ENCODE measurements at places on chromosomes 5 and 9.

GRCh38 chr9:34665067-34665380 lies 2.6 kb upstream of the CCL27 start:
- DNase-seq, result no peak

DNA sequence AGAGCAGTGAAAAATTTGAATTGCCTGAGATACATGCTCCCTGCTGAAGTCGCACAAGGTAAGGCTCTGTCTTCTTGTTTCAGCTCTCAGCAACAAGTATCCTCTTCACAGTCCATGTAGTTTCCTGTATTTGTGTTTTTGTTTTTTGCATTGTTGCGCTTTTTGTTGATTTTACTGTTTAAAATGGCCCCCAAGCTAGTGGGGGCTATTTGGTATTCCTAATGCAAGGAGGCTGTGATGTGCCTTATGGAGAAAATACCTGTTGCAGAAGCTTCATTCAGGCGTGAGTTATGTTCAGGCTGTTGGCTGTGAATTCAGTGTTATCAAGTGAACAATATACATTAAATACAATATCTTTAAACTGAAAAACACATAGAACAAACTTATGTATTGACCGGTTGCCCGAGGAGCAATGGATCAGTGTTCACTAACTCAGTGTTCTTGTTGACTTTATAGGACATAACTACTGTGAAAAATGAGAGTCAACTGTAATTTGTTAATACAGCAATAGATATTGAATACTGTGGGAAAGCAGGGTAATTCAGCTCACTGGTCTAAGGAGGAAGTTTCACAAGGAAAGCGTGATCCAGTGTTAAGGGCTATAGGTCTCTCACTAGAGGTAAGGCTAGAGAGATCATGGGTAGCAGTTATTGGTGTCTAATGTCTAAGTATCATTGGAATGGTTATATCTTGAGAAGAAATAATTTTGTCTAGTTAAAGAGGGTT lies 150.5 kb downstream of the GCNT1 start:
- no peak for DNase-seq

DNA sequence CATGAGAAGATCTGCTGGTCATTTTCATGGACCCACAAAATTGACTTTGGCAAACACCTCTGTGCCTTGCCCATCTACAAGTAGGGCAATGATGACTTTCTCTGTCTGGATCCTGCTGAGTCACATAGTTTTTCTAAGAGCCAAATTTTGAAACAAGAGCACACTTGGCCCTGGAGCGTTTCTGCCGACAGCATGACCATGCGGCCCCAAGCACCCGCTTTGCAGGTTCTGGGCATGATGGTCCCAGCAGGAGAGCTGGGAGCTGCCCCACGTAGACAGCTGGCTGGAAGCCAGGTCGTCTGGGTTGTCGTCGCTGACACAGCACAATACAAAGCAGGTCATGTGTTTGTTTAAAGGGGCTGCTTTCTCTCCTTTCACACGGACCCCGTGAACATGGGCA lies 159.8 kb downstream of the SYK start:
- DNase-seq, result no peak

- no peak for DNase-seq
Observed at GRCh38 chr5:146656703-146657102, 140.7 kb upstream of the GPR151 start.

DNA sequence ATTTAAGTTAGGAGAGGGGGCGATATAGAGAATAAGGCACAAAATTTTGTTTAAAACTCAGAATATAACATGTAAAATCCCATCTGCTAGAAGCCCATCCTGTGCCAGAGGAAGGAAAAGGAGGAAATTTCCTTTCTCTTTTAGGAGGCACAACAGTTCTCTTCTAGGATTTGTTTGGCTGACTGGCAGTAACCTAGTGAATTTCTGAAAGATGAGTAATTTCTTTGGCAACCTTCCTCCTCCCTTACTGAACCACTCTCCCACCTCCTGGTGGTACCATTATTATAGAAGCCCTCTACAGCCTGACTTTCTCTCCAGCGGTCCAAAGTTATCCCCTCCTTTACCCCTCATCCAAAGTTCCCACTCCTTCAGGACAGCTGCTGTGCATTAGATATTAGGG lies 18.3 kb downstream of the MOCS2 start:
- DNase-seq, result peak; percentile 26

- no peak for DNase-seq
Observed at GRCh38 chr5:122444411-122444810, 132.4 kb downstream of the SNCAIP start.

- peak; percentile 28 for DNase-seq
Observed at GRCh38 chr5:141040093-141040770, 10.9 kb upstream of the PCDHB1 start.

GRCh38 chr9:84368601-84369000 lies 28.0 kb upstream of the SLC28A3 start:
- DNase-seq, result no peak

- no peak for DNase-seq
Observed at GRCh38 chr9:78213712-78214111, 22.2 kb upstream of the CEP78 start.

DNA sequence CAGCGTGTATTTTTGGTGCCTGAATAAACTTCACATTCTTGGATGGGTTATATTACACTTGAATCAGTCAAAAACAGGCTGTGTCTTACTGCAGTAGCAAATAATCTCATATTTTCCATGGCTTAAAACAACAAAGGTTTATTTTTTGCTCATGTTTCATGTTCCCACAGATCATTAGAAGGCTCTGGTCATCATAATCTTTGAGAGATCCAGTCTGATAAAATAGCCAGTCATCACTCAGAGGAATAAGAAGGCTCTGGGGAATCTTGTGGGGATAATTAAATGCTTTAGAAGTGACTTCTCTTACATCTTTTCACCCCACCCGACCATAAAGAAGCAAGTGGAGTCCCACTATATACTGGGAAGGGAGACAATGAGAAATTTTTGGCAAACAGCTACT lies 417.7 kb downstream of the PSAT1 start:
- DNase-seq, result no peak

DNA sequence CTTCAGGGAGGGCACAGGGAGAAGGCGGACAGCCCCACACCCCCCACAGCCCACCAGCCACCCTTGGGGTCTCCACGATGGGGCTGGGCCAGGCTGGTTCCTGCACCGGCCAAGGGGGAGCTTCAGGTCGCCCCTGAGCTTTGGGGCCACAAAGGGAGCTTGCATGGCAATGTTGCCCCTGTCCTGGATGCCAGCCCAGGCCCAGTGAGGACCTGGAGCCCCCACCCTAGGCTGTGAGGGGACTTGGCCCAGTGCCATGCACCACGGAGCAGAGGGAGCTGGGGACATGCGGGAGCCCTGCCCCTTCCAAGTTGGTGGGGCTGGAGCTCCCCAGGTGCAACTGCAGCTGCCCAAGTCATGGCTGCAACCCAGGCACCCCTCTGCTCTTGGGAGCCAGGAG lies 18.4 kb downstream of the TMEM38B start:
- DNase-seq, result no peak

DNA sequence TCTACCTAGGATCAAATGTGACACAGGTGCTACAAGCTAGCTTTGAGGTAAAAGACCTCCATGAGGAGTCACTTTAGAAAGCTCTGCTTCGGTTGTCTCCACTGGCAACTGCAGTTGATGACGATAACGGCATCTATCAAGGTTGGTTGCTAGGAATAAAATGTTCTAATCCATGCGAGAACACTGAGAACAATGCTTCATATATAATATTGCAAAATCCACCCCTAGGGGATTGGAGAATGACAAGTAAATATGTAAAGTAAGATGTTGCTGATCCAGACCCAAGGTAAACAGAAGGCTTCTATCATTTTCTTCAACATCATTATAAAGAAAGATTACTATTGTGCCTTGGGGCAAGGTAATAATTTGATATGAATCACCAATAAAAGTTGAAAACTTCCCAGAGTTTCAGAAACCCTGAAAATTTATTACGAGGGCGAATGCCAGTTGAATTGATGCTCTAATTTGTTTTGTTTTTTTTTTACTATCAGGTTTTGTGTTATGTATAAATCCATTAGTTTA lies 1003.4 kb downstream of the CDH18 start:
- no peak for DNase-seq

DNA sequence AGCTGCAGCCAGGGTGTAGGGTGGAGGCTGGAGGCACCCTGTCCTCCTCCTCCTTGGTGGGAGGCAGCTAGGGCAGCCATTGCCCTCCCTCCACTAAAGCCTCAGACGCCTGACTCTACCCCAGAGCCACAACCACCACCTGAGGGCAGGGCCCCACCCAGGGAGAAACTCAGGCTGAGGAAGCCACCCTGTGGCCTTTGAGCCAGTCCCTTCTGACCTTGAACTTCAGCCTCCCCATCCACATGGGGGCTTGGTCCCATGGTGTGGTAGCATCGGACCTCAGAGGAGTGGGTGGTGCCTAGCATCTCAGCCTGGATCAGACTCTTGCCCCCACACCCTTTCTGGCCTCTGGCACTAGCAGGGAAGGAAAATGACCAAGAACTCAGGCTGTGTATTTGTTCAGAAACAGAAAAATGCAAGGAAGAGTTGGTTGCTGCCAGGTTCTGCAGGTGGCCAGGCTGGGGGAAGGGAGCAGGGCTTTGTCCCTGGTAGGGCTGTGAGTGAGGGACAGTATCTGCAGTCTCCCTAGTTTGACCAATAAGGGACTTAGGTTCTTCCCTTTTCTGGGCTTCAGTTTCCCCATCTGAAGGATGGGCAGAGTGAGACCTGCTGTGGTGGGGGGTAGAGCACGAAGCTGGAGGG lies 3.2 kb downstream of the DAB2IP start:
- no peak for DNase-seq

- DNase-seq, result no peak
Observed at GRCh38 chr5:51621156-51621555, 237.9 kb downstream of the ISL1 start.

DNA sequence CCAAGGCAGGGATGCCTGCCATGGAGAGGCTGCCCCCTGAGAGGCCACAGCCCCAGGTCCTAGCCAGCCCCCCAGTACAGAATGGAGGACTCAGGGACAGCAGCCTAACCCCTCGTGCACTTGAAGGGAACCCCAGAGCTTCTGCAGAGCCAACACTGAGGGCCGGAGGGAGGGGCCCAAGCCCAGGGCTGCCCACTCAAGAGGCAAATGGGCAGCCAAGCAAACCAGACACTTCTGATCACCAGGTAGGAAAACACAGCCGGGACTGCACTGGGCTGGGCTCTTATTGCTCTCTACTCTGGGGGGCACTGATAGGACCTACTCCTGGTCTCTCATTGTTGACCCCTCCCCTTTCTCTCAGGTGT lies 3.2 kb downstream of the RELL2 start:
- no peak for DNase-seq

DNA sequence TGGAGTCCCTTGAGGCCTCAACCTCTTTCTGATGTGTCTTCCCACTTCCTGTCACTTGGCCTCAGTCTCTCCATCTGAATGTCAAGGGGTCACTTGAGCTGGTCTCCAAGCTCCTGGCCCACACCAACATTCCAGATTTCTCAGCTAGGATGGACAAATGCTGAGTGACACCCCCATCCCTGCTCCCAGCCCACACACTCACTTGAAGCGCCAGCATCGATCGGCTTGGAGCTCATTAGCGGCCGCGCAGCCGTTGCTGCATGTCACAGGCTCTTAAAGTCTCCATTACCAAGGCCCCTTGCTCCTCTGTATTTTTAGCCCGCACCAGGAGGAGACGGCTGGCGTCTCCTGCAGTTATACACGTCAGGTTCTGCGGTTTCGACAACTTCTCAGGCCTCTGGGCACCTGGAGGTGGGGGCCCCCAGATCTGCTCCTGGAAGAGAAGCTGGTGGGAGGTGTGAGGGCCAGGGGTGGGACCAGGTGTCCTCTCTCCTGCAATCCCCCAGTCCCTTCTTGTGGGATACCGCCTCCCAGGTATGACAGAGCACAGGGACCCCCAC lies 33.4 kb upstream of the ARAP3 start:
- DNase-seq, result no peak

DNA sequence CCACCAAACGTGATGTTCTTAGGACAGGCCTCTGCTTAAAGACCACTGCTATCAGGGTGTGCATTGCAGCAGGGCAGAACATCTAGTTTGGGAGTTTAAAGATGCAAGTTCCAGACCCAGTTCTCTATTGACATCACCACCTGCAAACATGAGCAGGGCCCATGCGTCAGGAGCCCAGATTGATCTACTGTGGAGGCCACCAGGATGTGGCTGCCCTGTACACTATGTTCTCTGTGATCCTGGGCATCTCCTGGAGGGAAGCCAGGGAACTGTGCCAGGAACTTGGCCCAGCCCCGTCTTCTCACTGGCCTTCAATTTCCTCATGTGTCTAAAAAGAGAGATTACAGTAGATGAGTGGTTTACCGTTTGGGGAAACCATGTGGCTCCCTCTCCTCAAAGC lies 87.1 kb downstream of the PDE6A start:
- DNase-seq, result no peak

- DNase-seq, result no peak
Observed at GRCh38 chr9:82829818-82830217, 233.1 kb downstream of the RASEF start.

DNA sequence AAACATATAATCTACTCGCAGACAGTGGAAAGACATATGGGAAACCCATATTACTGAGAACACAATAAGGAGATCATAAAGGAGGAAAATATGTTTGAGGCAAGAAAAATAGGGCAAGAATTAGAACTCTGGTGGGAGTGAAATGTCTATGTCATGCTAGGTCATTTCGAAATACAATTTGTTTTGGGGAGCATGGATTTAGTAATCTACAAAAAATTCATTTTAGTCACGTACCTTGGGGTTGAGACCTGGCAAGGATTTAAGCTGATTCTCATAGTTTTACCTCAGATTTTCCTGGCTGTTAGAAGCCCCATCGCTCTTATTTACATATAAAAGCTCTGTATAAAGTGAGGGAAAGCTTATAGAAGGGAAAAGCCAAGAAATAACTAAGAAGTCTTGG lies 11.5 kb upstream of the CSNK1G3 start:
- no peak for DNase-seq

DNA sequence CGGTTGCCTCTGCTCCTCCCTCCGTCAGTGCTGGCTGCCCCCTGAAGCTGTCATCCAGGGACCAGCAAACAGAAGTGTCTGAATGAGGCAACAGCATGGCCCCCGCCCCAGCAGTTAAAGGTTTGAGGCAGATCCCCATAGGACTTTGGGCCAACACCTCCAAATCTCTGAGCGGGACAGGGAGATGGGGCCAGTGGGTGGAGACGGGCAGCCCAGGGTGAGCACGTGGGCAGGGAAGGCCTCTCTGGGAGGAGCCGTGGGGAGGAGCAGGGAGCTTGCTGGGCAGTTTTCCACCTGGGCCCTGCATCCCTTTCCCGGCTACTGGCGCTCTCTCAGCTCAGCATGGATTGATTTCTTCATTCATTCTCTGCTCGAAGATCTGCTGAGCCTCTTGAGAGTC lies 39.1 kb upstream of the NOTCH1 start:
- DNase-seq, result no peak

- DNase-seq, result no peak
Observed at GRCh38 chr5:181170237-181170825, 22.9 kb downstream of the OR2V2 start.

- DNase-seq, result no peak
Observed at GRCh38 chr5:104412649-104413240, 850.2 kb upstream of the NUDT12 start.

Data from 8988T (cell line).